ENCODE measurements at places on chromosomes 11 and 22.
A peak's percentile ranks its signal among the peaks of the same experiment; 100 is the strongest.

DNA sequence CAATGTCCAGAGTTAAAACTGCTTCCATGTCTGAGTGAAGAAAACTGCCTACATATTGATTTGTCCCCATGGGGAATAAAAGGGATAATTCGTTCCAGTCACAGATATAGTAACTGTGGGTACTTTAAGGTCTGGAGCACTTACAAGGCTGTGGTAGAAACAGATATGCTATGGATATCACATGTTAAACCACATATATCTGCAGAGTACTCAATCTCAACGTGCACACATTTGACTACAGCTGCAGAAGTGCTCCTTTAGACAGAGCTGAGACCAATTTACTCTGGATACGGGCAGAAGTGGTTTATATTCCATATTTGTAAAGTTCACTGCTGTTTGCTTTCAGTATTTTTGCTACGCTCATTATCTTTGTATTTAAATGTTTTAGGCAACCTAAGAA, 9.7 kb upstream of the MS4A2 start:
- DNase-seq, result no peak

DNA sequence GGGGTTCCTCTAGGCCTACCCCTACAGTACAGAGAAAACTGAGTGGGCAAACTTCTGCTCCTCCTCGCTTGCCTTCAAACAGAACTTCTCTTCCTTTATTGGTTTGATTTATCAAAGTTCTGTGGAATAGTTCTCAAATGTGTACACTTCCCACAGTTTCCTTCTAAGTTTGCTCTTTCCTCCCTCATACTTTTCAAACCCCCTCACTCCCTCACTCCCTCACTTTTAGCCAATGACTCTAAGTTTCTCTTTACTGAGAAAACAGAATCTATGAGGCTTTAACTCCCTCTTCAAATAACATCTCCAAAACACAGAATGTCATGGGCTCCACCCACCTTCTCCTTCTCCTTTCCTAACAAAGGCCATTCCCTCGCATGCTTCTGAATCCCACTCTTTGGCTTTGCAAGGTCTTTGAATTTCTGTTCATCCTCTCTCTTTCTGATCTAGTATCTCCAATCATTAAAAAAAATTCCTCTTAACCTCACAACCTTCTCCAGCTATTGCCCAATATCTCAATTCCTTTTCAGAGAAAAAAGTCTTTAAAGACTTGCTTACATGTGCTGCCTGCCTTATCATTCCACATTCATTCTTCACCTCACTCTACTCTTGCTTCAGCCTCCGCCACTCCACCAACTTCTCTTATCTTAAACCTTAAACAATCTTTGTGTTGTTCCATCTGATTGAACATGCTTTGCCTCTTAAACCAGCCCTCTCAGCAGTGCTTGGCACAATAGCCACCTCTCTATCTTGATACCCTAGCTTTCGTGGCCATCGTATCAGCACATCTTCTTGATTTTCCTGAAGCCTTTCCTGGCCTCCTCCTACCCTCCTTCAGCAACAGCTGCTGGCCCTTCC, 57.2 kb downstream of the DDI1 start:
- no peak for DNase-seq

GRCh38 chr11:46003572-46003971, 81.1 kb downstream of the LARGE2 start:
- peak; percentile 23 for DNase-seq

GRCh38 chr22:24265734-24266133, 4.9 kb upstream of the SPECC1L start:
- no peak for DNase-seq

- no peak for DNase-seq
These were observed 6.1 kb upstream of the CHST1 start for GRCh38 chr11:45671246-45672171.

All from NCI-H1105 treated with DMSO at 0.1 percent for 48 hours (cell line).